Stimulated activated CD8-positive, alpha-beta memory T cell treated with anti-CD3 and anti-CD28 coated beads, Interleukin-15, amount 100 ng/mL, for 4 hours (primary cell): ENCODE measurements at places on chromosomes 2 and 18.

DNA sequence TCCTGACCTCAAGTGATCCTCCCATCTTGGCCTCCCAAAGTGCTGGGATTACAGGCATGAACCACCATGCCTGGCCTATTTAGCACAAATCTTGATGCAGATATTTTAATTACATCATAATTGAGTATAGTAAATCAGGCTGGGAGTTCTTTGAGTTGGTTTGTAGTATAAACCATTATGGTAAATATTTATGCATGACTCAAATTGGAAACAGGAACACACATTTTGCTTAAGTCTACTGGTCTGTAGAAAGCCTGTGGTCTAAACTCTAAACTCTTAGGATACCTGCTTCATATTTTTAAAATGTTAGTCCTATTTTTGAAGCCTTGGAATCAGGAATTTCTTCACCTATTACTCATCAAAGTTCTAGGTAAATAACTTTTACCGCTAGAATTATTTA is 16.8 kb downstream of the ASXL3 start:
- no peak for DNase-seq

- no peak for DNase-seq
Measured at GRCh38 chr18:64019922-64020756, 50.3 kb downstream of the SERPINB8 start.

GRCh38 chr18:79857082-79857671 is 59.4 kb downstream of the KCNG2 start:
- no peak for DNase-seq

- DNase-seq = no peak
Measured at GRCh38 chr2:232610081-232610480, 23.3 kb upstream of the EFHD1 start.

DNA sequence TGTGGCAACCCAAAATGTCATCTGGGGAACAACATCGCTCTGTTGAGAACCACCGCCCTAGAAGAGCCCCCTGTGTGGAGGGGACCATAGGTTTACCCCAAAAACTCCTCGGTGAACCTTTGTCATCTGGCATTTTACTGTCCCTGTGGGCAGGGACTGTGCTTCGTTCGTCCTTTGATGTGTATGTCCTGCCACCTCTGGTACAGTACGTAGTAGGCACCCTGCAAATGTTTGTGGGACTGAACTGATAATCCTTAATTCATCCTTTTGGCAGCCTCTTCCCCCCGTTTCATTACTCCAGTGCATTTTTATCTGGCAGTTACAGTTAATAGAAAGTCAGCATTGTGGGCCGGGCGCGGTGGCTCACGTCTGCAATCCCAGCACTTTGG is 728 bp downstream of the NAPG start:
- DNase-seq = no peak

- no peak for DNase-seq
Measured at GRCh38 chr2:224284134-224284946, 117.6 kb downstream of the FAM124B start.

- DNase-seq = no peak
Measured at GRCh38 chr18:13804305-13804704, 19.6 kb upstream of the MC5R start.

- DNase-seq = no peak
Measured at GRCh38 chr18:39232937-39233336, 1667.3 kb upstream of the CELF4 start.

GRCh38 chr2:216285701-216286100 is 86.6 kb downstream of the MARCHF4 start:
- no peak for DNase-seq

GRCh38 chr2:68907232-68907919 is 36.2 kb upstream of the BMP10 start:
- no peak for DNase-seq

GRCh38 chr2:121171625-121172119 is 113.3 kb downstream of the TFCP2L1 start:
- no peak for DNase-seq

DNA sequence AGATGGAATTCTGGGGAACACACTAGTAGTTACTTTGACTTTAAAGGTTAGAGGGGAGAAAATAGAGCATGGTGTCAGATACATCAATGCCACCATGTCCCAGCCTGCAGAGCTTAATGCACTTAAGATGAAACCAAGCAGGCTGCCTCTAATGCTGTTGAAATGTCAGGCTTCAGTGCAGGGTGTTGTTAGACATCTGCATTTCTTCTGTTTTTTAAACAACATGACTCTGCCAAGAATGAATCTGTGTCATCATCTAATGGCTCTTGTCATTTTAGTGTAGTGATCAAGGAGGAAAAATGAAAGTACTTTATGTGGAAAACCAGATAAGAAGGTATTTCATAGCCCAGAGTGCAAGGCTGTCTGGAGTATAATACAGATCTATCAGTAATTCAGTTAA is 29.9 kb downstream of the LYPD1 start:
- DNase-seq = no peak

- no peak for DNase-seq
Measured at GRCh38 chr2:62216616-62217015, 20.7 kb downstream of the B3GNT2 start.

DNA sequence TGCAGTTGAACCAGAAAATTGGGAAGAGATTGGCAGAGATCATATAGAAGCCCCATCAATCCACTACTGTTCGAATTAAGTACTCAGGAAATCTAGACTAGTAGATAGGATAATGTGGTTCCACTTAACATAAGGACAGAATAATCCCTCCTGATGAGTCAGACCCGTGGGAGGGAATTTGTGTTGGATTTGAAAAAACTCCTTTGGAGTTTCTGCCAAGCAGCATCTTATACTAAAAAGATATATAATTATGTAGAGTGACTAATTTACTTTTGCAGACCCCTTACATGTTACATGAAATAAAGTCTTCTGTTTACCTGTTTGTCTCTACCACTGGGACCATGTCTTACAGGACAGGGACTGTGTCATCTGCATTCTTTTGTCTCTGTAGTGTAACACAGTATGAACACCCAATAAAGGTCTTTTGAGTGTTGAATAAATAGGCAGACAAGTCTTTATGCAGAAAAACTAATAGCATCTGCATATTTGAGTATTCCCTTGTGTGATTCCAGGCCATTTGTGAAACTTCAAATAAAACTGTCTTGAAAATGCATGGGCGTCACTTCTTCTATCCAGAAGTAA is 122.6 kb upstream of the DNAJC10 start:
- DNase-seq = no peak

GRCh38 chr18:22314001-22314400 is 103.7 kb downstream of the CTAGE1 start:
- DNase-seq = no peak

DNA sequence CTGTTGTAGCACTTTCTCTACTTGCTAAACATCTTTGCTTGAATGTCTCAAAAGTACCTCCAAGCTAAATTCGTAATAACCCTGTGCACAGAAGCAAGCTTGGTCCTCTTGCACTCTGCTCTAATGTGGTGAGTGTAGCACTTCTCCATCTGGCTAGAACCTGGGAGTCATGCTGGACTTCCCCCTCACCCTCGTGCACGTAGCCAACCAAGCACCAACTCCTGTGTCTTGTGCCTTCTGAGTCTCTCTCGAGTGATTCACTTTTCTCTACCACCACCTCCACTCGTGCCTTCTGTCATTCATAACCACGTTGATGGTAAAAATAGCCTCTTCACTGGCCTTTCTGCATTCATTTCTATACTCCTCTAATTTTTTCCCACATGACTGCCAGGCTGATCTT is 91.9 kb upstream of the KCNE4 start:
- DNase-seq = no peak

GRCh38 chr2:14778015-14778414 is 145.5 kb downstream of the LRATD1 start:
- DNase-seq = no peak

- DNase-seq = no peak
Measured at GRCh38 chr2:30649828-30650227, 157.4 kb downstream of the CAPN13 start.

GRCh38 chr18:74994502-74995418 is 214.2 kb downstream of the PTGR3 start:
- DNase-seq = no peak

GRCh38 chr2:150204451-150204850 is 283.0 kb downstream of the RND3 start:
- DNase-seq = no peak

GRCh38 chr2:130834931-130835765 is 1.6 kb upstream of the ARHGEF4 start:
- DNase-seq = no peak

GRCh38 chr18:21315741-21316197 is 73.7 kb downstream of the GREB1L start:
- no peak for DNase-seq

DNA sequence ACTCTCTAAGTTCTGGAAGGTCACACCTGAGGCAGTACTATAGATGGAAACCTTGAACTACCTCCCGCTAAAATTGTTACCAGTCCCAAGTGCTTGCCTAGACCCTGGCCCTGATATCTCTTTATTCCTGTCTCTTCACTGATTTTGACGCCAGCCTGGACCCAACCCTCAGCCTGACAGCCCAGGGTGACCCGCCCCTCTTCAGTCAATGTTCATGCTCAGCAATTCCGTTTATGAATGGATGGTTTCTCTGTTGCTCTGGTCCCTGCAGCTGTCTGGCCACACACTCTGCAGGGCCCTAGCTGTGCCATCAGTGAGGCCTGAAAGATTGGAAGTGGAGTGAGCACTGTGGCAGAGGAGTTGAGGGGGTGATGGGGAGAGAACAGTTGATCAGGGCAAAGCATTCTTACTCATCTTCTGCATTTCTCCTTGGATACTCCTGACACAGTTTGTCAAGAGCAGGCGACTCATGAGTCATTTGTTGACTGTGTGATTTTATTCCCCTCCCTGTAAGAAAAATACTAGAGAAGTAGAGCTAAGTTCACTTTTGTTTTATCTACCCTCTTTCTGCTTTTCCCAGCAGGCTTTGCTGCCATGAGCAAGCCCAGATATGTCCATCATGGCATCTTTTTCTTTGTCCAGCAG is 46.0 kb downstream of the NPAS2 start:
- DNase-seq = no peak

DNA sequence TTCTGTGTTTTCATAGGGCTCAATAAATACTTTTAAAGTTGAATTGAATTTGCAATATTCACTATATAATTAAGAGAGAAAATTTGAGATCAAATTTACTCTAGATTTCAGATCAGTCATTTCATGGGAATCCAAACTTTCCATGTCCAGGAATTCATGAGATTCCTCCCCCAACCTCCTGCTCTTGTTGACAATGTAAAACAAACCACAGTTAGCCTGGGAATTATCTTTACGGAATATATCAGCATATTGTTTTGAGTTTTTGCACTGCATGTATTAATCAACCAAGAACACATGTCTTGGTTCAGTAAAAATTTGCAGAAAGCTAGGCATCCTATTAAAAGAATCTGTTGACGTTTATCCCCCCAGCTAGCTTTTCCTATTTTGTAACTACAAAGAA is 42.3 kb downstream of the CYP1B1 start:
- no peak for DNase-seq

- DNase-seq = no peak
Measured at GRCh38 chr18:56639104-56639381, 651 bp upstream of the TXNL1 start.

DNA sequence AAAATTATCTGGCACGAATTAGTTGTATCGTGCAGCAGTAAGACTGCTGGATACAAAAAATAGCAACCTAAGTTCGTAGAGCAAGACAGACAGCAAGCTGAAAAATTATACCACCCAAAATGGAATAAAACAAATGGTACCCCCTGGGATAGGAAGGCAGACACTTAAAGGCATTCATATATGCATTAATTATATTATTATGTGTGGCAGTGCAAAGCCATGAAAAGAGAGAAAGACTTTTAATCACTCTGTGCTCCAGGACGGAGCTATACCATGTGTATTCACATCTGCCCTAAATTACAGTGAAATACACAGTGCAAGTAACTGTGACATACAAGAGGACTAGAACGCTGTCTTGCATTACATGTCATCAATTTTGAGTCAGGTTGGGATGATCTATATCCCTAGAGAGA is 235.9 kb downstream of the GULP1 start:
- no peak for DNase-seq

- no peak for DNase-seq
Measured at GRCh38 chr2:118706371-118706770, 141.1 kb downstream of the EN1 start.

- DNase-seq = no peak
Measured at GRCh38 chr2:230748087-230748486, 35.4 kb downstream of the CAB39 start.

DNA sequence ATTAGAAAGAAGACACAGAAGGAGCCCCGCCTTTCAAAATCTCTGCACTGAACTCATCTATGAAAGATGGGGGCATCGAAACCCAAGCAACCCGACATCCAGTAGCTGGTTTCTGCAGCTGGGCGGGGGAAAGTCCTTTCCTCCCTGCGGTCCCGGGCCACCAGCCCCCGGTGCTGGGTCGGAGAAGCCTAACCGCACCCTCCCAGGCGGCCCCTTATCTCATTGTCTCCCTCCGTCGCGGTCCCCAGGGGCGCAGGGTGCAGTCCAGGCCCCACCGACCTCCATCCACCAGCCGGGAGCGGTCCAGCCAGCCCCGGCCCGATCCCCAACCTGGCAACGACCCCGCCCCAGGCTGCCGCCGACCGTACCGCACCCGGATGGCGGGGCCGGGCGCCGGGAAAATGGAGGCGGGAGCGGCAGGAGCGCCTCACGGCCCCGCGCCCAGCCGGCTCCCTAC is 452 bp downstream of the RAPH1 start:
- peak; percentile 10 for DNase-seq

GRCh38 chr2:75076088-75076487 is 117.6 kb downstream of the POLE4 start:
- DNase-seq = no peak
